Smooth muscle cell of the umbilical artery (primary cell): ENCODE measurements at places on chromosomes 3 and 15. TPM values are rescaled to one million over a fixed set of nuclear protein-coding genes. Genes with fewer than 3 reads are reported as not detected.

Gene MAP6D1
- total RNA-seq = 2.1 and 2.4 TPM in 2 replicates

Gene TMEM39A
- total RNA-seq = 92.5 and 126 TPM in 2 replicates

Gene SCAANT1
- total RNA-seq = not detected in 2 replicates

Gene DNAH1
- total RNA-seq = 3.0 and 5.6 TPM in 2 replicates

Gene TFDP2
- total RNA-seq = 16.9 and 17.9 TPM in 2 replicates

Gene IL17RB
- total RNA-seq = not detected in 2 replicates

Gene RPL4
- total RNA-seq = 2,118 and 3,314 TPM in 2 replicates

Gene CCDC51
- total RNA-seq = 19.6 and 20.1 TPM in 2 replicates

Gene IQCB1
- 13.4 and 28.0 TPM in 2 replicates for total RNA-seq
